NCI-H748 treated with DMSO at 0.1 percent for 48 hours (cell line): ENCODE measurements at places on chromosomes 6 and 20.

- no peak for DNase-seq
Observed at GRCh38 chr20:56451056-56451765, 17.2 kb upstream of the RTF2 start.

DNA sequence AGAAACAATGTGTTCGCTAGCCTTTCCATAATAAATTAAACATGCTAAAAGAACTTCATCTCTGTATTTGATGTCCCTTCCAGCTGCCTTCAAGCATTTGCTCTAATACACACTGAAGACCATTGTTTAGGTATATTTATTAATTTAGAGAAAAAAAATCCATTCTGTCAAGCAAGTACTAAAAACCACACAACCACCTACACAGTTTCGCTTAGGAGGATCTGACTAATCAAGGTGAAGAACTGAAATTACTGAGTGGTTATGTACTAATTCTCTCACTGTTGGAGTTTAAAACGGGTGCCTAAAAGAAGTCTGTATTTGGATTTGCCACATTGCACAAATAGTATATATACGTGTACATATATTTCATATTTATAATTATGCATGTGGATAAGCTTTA is 58.9 kb downstream of the GMDS start:
- no peak for DNase-seq

GRCh38 chr6:37624121-37624520 is 73.6 kb downstream of the MDGA1 start:
- peak; percentile 22 for DNase-seq

- DNase-seq = no peak
Observed at GRCh38 chr20:23366384-23366783, 4.4 kb downstream of the GZF1 start.

- DNase-seq = no peak
Observed at GRCh38 chr6:51968265-51968664, 119.1 kb downstream of the PKHD1 start.

- no peak for DNase-seq
Observed at GRCh38 chr6:55293116-55293515, 34.2 kb upstream of the GFRAL start.

GRCh38 chr20:59813948-59814839 is 119.2 kb downstream of the SYCP2 start:
- no peak for DNase-seq

- DNase-seq = peak; percentile 40
Observed at GRCh38 chr20:20407891-20408805, 40.2 kb downstream of the INSM1 start.

DNA sequence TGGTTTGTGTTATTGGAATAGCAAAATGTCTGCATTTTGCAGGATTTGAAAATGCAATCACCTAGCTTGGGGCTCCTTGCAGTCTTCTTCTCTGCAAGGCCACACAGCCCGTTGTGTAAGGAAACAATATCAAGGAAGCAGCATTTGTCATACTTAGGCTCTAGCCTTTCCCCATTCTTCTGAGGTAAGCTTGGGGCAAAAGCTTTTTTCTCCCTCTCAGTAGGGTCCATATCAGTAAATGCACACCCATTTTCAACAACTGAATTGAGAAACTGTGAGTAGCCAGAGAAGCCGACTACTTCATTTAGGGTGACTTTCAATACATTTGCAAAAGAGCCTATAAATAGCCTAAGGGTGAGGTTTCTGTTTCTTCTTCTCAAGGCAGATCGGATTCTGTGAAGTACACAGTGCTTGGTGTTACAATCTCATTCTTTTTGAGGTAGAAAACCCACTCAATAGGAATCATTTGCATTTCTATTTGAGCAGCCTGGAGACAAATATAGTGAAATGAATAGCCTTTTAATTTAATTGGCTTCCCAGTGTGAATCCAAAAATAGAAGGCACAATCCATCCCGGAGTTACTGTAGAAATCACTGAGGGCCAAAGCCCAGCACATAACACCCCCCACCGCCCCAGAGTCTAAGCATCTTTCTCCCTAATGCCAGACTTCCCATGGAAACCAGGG is 61.8 kb downstream of the BTBD3 start:
- peak; percentile 63 for DNase-seq

GRCh38 chr6:40398034-40398691 is 189.0 kb downstream of the LRFN2 start:
- no peak for DNase-seq

DNA sequence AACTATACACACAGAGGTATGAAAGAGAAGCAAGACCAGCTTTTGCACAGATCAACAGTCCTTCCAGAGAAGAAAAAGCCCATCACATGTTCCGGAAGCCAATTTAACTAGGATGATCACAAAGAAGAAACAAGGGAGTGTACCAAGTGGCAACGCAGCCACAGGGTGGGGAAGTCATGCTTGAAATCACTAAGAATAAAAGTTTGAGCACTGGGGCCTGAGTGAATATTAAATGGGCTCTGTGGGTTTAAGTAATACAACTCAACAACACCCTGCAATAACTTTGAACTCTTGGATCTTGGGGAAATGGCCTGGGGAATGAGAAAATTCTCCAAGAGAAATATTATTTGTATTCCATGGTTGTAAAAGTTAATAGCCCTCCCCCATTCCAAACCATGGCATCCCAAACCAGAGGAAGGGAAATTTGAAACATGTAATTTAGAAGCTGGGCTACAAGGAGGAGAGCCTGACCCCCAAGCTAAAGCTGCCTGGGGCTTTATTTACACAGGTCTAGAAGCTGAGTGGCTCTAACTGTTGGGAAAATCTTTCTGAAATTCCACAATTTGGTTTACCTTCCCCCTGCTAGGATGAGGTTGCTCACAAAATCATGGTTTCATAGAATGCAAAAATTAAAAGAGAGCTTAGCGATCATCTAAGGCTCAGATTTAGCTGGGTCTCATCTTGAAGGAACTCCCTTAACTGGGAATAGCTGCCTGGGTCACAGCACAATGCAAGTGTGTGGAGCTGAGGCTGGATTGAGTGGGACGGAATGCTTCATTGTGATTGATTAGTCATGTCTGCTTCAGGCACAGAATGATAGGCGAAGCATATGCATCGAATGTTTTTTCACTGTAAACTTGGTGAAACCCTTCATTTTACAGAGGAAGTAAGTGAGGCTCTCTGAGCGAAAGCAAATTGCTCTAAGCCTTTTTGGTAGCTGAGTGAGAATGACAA is 143.6 kb downstream of the BMP7 start:
- no peak for DNase-seq

- DNase-seq = no peak
Observed at GRCh38 chr6:106385530-106385929, 25.0 kb downstream of the CRYBG1 start.

DNA sequence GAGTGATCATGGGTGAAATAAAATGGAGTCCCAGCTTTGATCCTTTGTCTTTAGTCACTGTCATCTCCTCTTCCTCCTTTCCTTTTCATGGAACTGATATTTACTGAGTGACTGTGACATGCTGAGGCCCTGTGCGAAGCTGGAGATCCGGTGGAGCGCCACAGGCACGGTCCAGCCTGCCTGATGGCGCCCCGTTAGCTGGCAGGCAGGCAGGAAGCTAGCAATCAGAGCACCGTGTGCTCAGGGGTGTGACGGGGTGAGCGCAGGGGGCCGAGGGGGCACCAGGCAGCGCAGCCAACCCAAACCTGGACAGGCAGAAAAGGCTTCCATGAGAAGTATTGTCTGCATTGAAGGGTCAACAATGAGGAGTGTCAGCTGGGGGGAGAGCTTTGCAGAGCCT is 100.2 kb upstream of the AKAP12 start:
- DNase-seq = no peak

GRCh38 chr6:169185692-169186485 is 67.8 kb downstream of the THBS2 start:
- no peak for DNase-seq

- DNase-seq = no peak
Observed at GRCh38 chr6:111959766-111960165, 86.5 kb upstream of the FYN start.

DNA sequence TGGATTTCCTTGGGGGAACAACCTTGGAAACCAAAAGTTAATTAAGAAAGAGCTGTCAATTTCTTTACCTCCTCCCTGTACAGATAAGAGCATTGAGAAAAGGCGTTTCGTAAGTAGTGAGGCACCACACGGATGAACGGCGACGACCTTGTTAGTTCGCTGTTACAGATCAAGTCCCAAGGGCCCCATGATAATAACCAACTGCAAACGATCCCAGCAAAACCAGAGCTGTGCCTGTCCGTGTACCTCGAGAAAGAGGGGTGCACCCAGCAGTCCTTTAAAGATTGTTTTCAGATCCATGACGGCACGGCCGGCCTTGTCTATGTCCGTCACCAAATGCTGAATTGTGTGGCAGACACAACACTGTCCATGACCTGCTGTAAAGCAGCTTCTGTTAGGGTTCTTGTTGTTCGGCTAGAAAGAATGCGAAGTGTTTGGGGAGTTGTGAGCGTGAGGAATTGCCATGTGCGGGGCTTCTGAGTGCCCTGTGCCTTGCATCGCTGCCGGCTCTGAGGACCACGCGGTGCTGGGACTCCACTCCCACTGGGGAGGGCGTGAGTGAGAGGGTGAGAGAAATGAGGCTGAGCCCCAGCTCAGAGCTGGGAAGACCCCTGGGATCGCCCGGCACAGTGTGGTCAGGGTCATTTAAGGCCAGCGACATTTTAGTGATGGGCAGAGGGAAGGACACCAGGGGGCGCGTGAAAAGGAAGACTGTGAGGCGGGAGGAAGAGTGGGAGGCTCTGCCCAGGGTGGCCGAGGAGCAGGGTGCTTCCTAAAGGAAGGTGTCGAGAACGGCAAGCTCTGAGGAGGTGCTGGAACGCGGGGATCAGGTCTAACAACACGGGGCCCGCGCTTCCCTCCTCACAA is 136.8 kb upstream of the RPS6KA2 start:
- no peak for DNase-seq

GRCh38 chr6:125910527-125910926 is 46.0 kb upstream of the HINT3 start:
- DNase-seq = no peak

DNA sequence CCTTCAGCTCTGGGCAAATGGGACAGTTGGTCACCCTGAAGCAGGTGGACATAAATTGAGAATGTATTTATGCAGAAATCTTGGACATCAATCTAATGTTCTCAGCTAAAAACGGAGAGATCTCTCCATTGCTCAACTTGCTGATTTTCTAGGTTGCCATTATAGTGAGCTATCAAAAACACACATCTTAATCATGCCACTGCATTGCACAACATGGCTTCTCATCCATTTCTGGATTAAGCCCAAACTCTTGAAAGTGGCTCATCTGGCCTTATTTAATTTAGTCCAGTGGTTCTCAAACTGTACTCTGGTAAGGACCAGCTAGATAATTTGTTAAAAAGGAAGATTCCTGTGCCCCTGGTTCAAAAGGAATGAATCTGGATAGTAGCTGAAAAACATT is 324.9 kb upstream of the CITED2 start:
- no peak for DNase-seq

GRCh38 chr20:15020845-15021244 is 683.4 kb upstream of the FLRT3 start:
- DNase-seq = no peak

DNA sequence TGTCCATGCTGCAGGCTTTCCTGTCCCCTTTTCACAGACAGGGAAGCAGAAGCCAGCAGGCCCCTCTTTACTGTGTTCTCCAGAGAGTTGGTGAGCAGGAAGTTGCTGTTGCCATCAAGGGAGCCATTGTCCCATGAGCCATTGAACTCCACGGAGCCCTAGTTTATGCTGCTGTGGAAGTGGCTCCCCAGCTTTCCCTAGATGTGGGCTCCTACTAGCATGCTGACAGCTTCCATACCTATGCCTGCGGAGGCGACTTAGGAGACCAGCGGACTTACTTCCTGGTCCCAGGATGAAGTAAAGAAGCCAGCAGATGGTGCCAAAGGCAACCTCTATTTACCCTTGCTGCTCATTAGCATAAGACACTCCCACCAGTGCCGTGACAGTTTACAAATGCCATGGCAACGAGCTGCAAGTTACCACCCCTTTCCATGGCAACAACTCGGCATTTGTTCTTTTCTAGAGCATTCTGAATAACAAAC is 30.8 kb upstream of the FKBP1A start:
- DNase-seq = no peak

- peak; percentile 68 for DNase-seq
Observed at GRCh38 chr6:170295510-170296422, 4.9 kb upstream of the DLL1 start.

GRCh38 chr6:76072562-76072961 is at the start of gene IMPG1:
Gene IMPG1 (minus strand): TSS chr6:76072662. CDS start chr6:76072488, 174 bp downstream.
- no peak for DNase-seq

DNA sequence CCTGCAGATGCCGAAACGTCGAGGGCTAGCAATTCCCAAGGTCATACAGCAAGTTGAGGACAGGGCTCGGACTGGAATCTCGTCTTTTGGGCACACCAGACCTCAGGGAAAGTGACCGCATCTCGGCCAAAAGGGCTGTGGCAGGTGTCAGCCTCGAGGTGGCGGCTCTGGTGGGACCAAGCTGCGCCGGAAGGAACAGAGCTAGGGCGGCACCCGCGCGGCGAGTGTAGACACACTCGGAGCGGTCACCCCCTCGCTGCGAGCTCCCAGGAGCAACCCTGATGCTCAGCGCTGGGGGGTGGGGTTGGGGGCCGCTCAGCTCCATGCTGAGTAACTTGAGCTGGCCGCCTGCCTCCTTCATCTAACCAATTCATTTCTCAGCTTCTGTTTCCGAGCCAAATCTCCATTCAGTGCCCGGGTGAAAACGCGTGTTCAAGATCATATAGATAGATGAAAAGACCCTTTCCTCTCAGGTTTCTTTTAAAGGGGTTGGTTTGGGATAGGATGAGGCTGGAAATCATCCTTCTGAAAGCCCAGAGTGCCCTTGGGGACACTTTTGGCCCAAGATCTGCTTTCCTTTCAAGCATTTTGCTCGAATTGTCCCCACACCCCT is 2.2 kb upstream of the TUBB2B start:
- DNase-seq = peak; percentile 78

- peak; percentile 43 for DNase-seq
Observed at GRCh38 chr6:36195471-36196112, 952 bp upstream of the BRPF3 start.

DNA sequence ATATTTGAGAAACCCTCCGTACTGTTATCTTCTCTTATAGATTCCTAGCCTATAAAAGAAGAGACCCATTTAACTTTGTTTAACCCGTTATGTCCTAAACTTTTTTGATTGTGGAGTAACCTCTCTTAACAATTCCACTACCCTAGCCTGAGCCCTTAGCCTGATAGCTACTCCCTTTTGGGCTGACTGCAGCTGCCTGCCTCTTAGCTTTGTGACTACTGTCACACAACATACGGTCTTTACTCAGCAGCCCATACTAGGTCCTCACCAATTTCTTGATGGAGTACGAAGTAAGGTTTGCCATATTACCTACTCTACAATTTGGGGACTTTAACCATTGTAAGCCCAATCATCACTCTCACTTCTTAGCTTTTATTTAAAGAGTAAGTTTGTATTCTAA is 72.7 kb downstream of the QRSL1 start:
- peak; percentile 68 for DNase-seq
